ENCODE measurements at places on chromosomes 3 and 15.

DNA sequence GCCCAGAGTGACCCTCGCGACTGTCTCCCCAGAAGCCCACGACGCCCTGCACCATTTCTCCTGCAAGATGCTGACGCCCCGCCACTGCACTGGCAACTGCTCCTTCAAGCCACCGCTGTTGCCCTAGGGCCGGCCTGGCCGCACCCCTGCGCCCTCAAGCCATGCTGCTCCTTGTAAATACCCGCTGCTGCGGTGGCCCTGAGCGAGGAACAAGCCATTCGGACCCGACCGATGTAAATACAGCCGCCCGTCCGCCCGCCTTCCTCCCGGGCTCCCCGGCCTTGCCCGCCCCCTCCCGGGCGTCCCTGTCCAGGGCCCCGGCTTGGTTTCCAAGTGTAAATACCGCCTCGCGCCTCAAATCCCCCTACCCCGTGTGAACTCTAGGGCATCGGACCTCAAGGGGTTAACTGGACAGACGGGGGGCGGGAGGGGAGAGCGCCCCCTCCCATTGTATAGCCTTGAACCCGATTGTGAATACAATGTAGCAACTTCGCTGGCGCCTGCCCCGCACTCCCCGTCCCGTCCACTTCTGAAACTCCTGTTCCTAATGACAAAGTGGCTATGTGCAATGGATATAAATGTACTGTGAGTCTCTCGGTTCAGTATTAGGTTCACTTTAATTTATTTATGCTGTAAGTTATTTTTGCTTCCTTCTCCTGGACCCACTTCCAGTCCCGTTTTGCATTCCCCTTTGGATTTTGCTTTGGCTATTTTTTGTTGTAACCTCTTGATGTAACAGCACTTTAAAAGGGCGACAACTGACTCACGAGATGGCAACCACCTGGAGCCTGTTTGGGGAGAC lies 5.9 kb downstream of the RNU6-1 start:
- DNase-seq = peak; percentile 78

GRCh38 chr3:151456065-151456464 lies 4.8 kb downstream of the IGSF10 start:
- no peak for DNase-seq

DNA sequence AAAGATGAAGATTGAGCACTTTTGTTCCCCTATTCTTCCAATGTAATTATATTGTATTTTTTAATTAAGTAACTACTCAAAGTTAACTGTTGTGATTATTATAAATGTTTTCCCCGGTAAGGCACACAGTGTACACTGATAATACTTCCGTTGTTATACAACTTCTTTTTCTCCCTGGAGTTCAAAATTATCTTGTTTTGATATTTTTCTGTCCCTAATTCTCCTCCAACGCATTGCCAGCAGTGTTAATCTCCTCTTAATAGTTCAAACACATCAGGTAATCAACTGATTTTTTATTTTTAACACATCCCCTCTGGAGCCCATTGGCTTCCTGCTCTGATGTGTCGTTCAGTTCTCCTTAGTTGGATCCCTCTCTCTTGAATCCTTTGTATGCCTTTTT lies 32.3 kb upstream of the MFSD1 start:
- DNase-seq = no peak

- DNase-seq = peak; percentile 69
These were observed 90.7 kb downstream of the SCN11A start for GRCh38 chr3:38960953-38961622.

DNA sequence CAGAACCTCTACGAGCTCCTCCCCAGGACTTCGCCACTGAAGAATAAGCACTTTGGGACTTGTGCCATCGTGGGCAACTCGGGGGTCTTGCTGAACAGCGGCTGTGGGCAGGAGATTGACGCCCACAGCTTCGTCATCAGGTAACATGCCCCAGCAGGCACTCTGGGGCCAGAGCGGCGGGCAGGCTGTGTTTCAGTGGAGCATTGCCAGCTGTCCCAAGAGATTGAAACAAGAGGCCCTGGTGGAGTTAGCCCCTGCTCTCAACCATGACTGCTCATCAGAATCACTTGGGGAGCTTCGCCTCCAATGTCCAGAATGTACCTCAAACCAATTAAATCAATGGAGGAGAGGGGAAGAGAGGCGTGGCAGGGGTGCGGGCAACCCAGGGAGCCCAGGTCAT lies 44.8 kb downstream of the ST8SIA2 start:
- DNase-seq = no peak

- DNase-seq = no peak
These were observed 17.3 kb upstream of the LRIG1 start for GRCh38 chr3:66518126-66518525.

- DNase-seq = no peak
These were observed 17.0 kb downstream of the MUC4 start for GRCh38 chr3:195794708-195795107.

GRCh38 chr15:40347559-40348473 lies 3.0 kb upstream of the PHGR1 start:
- DNase-seq = no peak

DNA sequence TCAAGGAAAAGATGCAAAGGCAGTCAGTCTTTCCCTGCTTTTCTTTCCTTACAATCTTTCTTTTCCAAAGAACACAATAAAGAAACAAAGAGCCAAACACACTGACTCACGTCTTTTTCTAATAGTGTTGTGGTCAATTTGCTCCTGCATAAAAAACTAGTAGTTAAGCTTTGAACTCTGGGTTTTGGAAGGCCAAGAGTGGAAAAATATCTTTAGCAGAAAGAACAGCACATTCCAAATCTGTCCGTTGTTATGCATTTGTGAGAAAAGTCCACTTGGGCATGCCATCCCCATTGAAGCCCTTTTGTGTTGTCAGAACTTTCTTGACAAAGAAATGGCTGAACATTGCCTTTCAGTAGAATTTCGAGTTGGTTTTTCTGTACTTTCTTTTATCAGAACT lies 18.2 kb downstream of the COL8A1 start:
- DNase-seq = no peak

DNA sequence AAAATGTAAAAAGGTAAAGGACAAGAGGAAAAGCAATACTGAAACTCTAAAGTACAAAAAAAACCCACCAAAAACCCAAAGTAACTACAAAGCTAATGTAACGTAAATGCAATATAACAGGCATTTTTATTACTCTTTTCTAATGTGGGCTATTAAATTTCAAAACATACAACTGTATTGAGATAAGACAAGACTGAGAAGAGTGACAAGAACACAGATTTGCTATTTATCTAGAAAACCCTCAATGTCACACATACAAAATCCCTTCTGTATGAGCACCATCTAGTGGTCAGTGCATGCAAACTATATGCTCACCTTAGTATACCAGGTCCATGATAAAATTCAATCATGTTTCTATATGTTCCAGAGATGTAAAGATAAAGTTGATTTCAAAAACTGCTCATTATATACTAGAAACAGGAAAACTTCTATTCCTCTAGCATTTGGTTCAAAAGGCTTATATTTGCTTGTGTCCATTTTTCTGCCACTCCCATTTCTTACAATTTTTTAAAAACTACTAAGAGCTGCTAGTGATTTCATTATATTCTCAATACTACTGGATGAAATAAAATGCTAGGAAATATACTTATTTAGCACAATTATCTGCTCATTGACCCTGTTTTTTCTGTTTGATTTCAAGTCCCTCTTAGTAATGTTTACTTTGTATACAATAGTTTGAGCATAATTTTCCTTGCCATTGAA lies 111.4 kb downstream of the DLG1 start:
- peak; percentile 92 for DNase-seq

DNA sequence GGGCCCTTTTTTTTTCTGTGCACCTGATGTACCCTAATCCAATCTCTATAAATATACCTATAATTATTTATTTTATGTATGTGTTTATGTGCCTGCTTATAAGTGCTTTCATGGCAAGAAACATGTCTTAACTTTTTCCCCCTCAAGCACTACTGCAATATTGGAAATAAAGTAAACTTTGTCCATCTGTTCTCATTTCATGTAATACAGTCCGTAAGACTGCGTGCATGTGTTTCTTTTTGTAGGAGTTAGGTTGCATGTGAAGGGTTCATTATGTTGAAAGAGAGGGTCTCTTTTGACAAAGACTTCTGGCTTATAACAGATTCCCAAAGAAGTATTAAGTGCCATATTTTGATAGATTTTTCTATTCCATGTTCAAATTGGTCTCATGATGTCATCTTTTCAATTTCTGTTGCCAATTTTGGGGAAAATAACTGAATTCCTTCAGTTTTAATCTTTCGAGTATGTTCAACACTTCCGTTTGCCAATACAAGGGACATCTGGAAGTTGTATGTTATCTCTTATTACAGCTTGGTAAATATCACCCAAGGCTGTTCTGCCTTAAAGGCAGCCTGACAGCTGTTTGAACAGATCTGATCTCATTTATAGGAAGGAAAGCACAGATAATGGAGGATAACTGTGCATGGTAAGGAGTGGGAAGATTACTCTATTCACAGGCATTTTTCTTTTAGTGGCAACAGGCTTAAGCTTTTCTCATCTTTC lies 273.1 kb upstream of the SGO1 start:
- DNase-seq = no peak

- no peak for DNase-seq
These were observed 866.3 kb downstream of the ROBO2 start for GRCh38 chr3:77906102-77906709.

GRCh38 chr3:99753268-99753975 lies 64.2 kb upstream of the CMSS1 start:
- DNase-seq = peak; percentile 82

DNA sequence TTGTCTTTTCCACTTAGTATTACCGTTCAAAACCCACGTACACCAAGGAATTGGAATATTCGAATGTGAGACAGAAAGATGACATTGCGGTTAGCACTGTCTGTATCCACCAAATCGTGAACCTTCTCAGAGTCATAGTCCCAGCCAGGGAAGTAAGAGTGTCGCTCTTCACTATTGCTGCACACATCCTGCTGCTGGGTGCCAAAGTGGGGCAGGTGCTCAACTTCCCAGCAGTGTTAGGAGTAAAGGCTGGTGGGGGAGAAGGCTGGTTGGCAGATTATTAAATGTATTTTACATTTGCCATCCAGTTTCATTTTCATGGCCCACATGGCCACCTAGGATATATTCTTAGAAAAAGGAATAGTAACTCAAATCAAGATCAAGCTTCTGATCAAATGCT lies 65.1 kb downstream of the PTPRG start:
- DNase-seq = no peak

DNA sequence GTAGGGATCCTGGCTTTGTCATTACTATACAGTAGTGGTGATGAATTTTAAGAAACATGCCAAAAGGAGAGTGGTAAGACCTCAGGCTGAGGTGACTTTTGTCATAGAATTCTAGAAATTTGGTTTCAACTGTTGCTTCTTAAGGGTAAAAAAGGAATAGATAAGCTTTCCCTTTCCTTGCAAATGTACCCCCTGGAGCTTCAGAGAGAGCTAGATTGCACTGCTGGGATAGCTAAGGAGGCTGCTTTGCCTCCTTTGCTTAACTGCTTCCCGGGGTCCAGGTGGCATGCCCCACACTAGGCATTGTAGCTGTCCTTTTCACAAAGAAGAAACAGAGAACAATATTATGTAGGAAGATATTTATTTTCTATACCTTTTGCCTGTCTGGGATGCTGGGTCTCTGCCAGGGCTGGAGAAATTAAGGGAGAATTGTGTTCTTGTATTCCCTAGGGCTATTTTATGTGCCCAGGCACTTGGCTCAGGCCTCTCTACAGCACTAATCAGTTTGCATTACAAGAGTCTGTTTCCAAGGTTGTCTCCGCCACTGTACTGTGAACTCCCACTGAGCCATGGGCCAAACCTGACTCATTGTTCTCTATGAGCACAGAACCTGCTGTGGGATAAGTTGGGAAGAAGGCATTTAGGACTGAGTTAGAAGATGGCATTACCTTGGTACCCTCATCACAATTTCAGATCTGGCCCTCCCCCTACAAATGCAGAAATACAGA lies 460.0 kb downstream of the PDCD6IP start:
- DNase-seq = no peak

DNA sequence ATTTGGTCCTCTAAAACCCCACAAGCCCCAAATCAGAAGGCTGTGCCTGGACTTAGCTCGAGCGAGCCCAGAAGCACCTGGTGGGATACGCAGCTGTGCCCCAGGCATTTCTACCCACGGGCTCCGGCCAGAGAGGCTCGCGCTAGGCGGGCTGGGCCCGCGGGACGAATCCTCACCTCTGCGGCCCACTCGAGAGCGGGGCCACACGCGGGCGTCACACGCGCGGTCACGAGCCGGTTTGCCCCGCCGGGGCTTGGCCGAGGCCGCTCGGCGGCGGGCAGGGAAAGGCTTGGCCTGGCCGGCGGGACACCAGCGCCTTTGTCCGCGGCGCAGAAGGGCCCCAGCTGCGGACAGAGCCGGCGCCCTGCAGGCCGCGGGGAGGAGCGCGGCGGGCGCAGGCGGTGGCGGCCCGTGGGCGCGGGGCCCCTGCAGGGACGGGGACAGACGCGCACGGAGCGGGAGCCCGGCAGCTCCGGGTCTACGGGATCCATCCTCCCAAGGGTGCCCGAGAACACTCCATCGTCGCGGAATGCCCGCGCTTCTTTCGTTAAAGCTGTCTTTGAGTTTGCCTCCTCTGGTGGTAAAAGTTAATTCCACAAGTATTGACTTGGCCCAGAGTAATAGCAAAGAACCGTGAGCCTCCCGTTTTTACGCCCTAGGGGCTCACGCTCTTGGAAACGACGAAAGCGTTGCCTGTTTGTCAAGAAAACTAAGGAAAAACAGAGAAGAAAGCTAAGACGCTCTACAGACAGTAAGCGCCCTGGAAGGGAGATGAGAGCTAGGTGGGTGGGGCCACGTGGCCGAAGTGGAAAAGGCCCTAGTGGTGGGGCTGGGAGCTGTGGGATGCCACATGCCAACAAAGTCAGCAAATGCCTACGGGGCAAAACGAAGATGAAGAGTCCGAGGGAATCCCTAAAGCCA lies 26.4 kb downstream of the TYRO3 start:
- DNase-seq = no peak

- DNase-seq = no peak
These were observed 47.9 kb downstream of the NAALADL2 start for GRCh38 chr3:174907027-174907426.

- no peak for DNase-seq
These were observed 19.6 kb downstream of the LRRC57 start for GRCh38 chr15:42528970-42529369.

GRCh38 chr3:180358179-180358578 lies 243.8 kb upstream of the TTC14 start:
- DNase-seq = no peak
